Peyer's patch (tissue), 4 donors: ENCODE measurements at places on chromosomes 2 and 18. TPM values are rescaled to one million over a fixed set of nuclear protein-coding genes. Genes with fewer than 3 reads are reported as not detected.

Gene NT5DC4
- 5.8 TPM for total RNA-seq

Gene KCNF1
- total RNA-seq = not detected

Gene SCN3A
- total RNA-seq = 0.95 TPM

Gene BOK
- total RNA-seq = 20.2 TPM

Gene RPRM
- total RNA-seq = 0.85 TPM

Gene SKOR2
- total RNA-seq = not detected

Gene MARCO
- total RNA-seq = 3.9 TPM

Gene DPP4
- 447 TPM for total RNA-seq

Gene CTDSP1
- total RNA-seq = 189 TPM

Gene MC5R
- total RNA-seq = not detected

Gene MEP1B
- 497 TPM for total RNA-seq

Gene ABCG8
- total RNA-seq = 31.5 TPM

Gene DNAH6
- 1.1 TPM for total RNA-seq

Gene TUBA4B
- not detected for total RNA-seq

Gene MAP2
- total RNA-seq = 2.9 TPM

Gene L3MBTL4
- 14.0 TPM for total RNA-seq

Gene MYCN
- total RNA-seq = 5.0 TPM

Gene UPP2
- total RNA-seq = not detected

Gene EVA1A
- total RNA-seq = 2.5 TPM

Gene CASP8
- 262 TPM for total RNA-seq

Gene EDAR
- not detected for total RNA-seq

Gene RAMP1
- total RNA-seq = 87.4 TPM

Gene TUBB8B
- total RNA-seq = not detected

Gene NEURL3
- total RNA-seq = 20.2 TPM

Gene STRN
- 26.1 TPM for total RNA-seq

Gene UGT1A4
- 12.3 TPM for total RNA-seq

Gene PCARE
- total RNA-seq = not detected

Gene PRKD3
- 20.2 TPM for total RNA-seq

Gene MYO5B
- 213 TPM for total RNA-seq

Gene SP5
- not detected for total RNA-seq

Gene AOX1
- total RNA-seq = 36.3 TPM

Gene MGAT4A
- 223 TPM for total RNA-seq

Gene ZSWIM2
- total RNA-seq = not detected

Gene GAREM2
- total RNA-seq = 0.85 TPM

Gene REG3G
- not detected for total RNA-seq

Gene NPHP1
- total RNA-seq = not detected

Gene NGEF
- 54.5 TPM for total RNA-seq

Gene HJURP
- total RNA-seq = 6.0 TPM

Gene TIGD1
- 16.5 TPM for total RNA-seq

Gene RAB6C
- not detected for total RNA-seq

Gene C1GALT1C1L
- total RNA-seq = not detected

Gene RFX8
- not detected for total RNA-seq

Gene KCNK3
- 0.83 TPM for total RNA-seq

Gene TFPI
- 80.7 TPM for total RNA-seq

Gene IL1RL2
- 2.5 TPM for total RNA-seq

Gene TRIM43
- not detected for total RNA-seq

Gene MRPL33
- 34.1 TPM for total RNA-seq

Gene SLC40A1
- total RNA-seq = 129 TPM
